HCT116 (cell line): ENCODE measurements at places on chromosomes 7 and 10.

DNA sequence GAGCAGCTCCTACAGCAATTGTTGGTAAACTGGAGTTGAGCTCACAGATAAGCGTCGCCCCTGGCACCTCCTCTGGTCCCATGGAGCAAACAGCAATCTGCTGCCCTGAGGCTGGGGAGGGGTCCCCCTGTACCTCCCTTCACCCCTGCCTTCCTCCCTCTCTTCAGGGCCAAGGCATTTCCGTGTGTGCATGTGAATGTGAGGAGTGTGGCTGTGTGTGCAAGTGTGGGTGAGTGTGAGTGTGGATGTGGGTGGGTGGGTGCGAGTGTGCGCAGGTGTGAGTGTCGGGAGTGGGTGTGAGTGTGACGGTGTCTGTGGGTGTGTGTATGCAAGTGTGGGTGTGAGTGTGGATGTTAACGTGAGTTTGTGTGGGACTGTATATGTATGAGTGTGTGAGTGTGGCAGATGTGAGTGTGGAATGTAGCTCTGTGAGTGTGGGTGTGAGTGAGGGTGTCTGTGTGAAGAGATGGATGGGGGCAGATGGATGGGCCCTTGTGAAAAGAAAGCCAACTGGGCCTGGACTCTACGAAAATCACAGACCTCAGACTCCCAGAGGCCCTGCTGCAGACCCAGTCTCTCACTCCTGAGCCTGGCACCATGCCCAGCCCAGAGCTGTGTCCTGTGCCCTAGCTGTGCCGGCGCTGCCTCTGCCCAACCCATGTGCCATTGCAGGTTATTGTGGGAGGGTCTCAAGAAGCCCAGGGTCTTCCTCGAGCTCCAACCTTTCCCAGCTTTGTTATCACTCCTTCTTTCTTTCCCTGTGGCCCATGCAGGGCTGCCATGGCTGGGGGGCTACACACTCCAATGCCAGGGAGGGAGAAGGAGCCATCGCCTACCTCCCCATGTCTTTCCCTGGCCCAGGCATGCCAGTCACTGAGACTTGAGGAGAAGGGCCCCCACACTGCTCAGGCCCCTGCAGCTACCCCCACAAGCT lies 73.9 kb downstream of the GRID1 start:
- DNase-seq: no peak

DNA sequence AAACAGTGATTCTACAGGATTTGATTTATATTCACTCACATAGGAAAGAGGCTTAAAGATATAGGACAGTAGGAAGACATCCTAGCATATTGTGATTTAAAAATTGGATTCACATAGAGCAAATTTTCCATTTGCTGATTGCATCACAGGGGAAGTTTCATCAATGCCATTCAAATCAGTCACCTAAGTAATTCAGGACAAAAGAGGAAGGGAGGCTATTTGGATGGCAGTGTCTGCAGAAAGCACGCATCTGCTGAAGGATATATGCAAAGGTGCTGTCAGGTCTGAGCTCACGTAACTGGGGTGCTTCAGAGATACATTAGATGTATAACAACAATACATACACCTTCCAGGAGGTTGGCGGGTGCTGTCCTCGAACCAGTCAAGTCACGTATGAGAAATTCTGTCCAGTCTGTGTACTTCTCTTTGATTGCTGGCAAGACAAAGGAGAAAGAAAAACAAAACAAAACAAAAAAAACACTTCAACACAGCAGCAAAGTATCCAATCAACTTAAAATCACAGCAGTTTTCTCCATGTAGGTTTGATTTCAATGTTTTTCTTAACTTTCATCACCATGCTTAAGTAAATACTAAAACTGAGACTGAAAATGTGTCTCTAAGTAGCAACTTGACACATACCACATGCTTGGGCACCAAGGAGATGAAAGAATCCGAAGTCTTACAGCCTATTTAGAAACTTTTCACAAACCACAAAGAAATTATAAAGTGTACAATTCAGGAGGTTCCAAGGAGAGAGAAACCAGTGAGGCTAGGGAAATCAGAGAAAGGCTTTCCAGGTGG lies 125.1 kb downstream of the SFMBT2 start:
- no peak for DNase-seq

- no peak for DNase-seq
These were observed 26.7 kb downstream of the ELMO1 start for GRCh38 chr7:37421861-37422500.

DNA sequence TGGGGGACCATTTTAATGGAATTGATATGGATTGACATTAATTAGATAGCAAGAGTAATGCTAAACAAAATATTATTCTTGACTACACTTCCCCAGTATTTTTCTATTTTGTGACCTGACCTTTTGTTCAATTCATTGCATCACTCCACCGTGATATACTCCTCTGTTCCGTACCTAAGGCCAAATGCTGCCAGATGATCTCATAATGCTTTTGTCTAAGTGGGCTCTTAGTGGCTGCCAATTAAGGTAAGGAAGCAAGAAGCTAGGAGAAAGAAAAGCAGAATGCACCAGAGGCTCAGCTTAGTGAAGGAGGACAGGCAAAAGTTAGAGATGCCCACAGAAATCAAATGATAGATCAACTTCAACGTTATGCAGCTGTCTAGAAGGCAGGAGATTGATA lies 36.4 kb downstream of the FEZF1 start:
- no peak for DNase-seq

GRCh38 chr10:61588770-61589211 lies 73.9 kb upstream of the CABCOCO1 start:
- DNase-seq: no peak

DNA sequence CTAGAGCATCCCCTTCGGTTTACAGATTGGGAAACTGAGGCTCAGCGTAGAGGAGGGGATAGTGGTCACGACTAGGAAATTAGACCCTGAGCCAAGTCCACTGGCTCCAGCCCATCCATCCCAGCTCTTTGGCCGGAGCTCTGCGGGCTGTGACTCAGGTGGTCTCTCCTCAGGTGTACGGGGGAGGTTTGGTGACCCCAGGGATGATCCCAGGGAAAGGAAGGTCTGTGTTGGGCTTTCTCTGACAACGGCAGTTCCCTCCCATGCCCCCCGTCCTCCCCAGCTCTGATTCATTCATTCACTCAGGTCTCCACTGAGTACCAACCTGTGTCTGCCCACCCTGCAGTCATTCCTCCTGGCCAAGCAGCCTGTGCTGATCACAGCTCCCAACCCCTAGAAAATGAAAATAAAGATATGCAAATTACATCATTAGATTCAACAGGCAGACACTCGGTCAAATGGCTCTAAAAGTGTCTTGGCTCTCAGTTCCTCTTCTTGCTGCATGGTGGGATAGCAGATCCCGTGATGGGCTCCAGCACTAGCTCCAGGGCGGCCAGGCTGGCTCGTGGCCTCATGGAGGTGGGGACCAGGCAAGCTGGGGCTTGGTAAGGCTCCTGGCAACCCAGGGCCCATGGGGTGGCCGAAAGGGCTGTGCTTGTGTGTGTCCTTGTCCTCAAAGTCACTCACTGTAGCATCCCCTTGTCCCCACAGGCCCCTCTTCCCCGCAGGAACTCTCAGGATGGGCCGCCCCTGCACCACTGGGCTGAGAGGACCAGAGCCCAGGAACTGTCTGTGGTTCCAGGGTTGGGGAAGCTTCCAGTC lies 37.8 kb downstream of the CLRN3 start:
- DNase-seq: no peak

DNA sequence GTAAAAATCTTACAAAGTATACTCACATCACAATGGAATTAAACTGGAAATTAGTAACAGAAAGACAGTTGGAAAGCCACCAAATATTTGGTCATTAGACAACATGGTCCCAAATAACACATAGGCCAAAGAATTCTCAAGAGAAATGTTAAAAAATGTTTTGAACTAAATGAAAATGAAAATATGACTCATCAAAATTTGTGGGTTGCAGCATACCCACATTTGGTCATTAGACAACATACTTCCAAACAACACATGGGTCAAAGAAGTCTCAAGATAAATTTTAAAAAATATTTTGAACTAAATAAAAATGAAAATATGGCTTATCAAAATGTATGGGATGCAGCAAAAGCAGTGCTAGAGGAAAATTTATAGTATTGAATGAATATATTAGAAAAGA lies 130.6 kb downstream of the MARCHF5 start:
- DNase-seq: no peak

DNA sequence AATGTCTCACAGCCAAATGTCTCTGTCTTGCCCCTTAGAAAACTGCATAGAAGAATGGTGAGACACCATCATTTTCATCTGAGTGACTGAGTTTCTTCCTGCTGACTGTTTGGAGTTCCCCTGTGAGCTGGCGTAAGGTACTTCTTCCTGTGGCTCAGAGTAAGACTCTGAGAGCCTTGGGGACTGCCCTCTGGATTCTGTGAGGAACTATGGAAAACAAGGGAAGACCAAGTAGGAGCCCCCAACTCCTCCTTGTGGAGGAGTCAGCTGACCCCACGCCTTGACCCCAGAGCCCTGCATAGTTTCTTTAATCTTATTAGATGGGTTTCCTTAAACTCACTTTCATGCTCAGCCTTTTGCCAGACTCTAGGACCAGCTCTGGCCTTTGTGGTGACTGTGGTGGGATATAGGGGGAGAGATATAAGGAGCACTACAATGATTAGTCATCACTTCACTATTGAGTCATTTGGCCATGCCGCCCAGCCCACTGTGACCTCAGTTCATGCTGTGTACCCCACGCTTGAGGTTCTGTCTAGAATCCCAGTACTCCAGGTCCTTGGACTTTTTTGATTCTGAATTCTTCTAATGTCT lies 51.8 kb upstream of the FAM133B start:
- DNase-seq: no peak

DNA sequence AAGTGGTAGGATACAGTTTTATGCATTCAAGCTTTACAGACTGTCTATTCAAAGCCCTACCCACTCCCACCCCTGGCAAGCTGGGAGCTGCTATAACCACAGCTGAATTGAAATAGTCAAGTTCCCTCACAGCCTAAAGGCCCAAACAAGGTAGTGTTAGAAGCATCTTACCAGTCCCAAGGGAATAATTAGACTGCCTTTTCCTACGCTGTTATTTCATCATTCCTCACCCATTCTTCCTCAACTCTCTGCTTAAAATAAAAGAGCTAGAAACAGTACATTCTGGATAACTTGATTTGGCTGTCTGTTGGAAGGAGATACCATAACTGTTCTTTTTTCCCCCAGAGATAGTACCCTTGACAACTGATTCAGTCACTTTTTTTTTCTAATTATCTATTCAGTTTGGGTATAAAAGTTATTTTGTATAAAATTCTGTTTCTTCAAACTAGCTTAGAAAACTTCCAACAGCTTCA lies 54.0 kb downstream of the RAPGEF5 start:
- DNase-seq: no peak

- no peak for DNase-seq
These were observed 39.1 kb downstream of the PODXL start for GRCh38 chr7:131517218-131517923.

GRCh38 chr10:103416436-103417147 lies 20.2 kb downstream of the PDCD11 start:
- peak; percentile 58 for DNase-seq

- no peak for DNase-seq
These were observed 21.7 kb upstream of the AGFG2 start for GRCh38 chr7:100517305-100517704.

GRCh38 chr10:16231734-16232435 lies 204.9 kb upstream of the PTER start:
- no peak for DNase-seq

DNA sequence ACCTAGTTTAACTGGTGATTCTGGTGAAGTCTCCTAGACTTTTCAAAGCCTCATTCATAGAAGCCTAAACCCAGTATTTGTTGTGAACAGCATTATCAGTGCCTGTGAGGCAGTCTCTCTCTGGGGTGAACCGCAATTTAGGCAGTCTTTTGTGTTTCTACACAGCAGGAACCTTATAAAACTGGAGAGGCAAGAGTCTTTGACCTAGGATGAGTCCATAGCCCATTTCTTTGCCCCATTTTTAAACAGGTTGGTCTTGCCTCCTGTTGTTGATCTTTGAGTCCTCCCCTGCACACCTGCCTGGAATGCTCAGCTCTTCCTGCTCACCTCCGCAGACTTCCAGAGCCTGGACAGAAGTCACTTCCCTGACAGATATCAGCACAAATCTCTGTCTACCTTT lies 51.2 kb upstream of the NRP1 start:
- DNase-seq: no peak

DNA sequence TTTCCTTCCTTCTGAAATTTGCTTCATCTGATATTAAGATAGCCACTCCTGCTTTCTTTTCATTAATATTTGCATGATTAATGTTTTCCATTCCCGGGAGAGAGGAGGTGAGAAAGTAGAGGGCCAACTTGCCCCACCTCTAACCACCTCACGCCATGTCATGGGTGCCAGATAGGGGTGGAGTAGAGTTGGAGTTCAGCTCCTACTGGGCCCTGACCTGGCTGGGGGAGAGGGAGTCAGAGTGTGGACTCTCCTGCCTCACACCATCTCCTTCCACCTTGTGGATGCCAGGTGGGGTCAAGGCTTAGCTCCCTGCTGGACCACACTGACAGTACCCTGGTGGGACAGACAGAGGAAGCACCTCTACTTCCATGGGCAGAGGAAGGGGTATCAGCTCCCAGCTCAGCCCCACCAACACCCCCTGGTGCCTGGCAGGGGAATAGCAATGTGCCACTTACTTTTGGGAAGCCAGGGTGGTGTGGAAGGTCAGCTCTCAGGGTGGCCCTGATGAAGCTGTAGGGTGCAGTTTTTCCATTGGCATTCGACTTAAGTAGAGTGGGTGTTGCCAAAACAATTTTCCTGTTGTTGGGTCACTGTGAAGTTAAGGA lies 28.0 kb downstream of the CHST12 start:
- DNase-seq: no peak

DNA sequence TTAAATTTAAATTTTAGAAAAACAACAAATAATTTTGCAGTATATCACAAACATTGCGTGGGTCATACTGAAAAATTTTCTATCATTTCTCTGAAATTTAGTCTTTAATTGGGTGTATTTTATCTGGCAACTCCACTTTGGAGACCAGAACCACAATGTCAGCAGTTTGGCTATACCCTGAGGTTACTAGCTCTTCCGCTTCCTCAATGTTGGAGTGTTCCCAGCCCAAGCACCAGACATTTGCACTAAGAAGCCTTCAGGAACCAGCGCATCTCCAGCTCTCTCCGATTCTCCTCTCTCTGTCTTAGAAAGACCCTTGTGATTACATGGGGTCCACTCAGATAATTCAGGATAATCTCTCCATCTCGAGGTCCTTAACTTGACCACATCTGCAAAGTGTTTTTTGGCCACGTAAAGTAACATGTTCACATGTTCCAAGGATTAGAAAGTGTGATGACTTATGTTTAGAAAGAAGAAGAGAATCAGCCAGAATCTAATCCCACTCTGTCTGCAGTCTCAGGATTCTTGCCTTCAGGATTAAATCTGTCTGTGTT lies 43.1 kb upstream of the ADRB1 start:
- DNase-seq: no peak

GRCh38 chr7:82019551-82020475 lies 250.0 kb upstream of the HGF start:
- no peak for DNase-seq

DNA sequence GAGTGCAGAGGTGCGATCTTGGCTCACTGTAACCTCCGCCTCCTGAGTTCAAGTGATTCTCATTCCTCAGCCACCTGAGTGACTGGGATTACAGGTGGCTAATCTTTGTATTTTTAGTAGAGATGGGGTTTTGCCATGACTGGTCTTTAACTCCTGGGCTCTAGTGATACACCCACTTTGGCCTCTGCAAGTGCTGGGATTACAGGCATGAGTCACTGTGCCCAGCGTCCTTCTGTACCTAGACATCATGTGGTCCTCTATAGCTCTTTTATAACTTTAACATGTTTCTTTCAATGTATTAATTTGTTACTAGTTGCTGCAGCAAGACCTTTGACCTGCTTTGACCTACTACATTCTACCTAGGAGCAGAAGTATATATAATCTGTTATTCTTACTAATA lies 38.7 kb upstream of the BICC1 start:
- DNase-seq: no peak

- no peak for DNase-seq
These were observed 86.6 kb downstream of the PRTFDC1 start for GRCh38 chr10:24865783-24866182.
